ENCODE measurements at places on chromosomes 13 and 19.
A peak's percentile ranks its signal among the peaks of the same experiment; 100 is the strongest.

- DNase-seq, result no peak
Observed at GRCh38 chr19:36115453-36116343, at the start of gene TBCB. TSS of gene TBCB (plus strand) at chr19:36115468. CDS start at chr19:36115561, 93 bp downstream.

GRCh38 chr19:17266975-17267788, at the start of gene BABAM1:
TSS of gene BABAM1 (plus strand) at chr19:17267443. CDS start at chr19:17268807, 1,364 bp downstream.
- peak; percentile 98 for DNase-seq

DNA sequence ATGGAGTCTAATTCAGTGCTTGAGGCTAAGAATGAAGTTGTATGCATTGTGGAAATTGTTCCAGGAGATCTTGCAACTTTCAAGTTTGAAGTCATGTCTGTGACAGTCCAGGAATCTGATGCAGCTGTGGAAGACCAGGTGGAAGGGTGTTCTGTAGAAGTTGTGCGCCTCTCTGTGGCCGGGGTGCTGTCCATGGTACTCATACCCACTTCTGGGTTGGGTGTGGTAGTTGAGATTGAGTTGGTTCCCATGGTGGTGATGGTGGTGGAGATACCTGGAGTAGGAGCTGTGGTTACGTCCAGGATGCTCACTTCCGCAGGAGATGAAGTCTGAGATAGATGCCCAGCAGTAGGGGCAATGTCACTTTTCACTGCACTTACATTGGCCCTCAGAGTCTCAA, 44.3 kb downstream of the MUC16 start:
- no peak for DNase-seq

- no peak for DNase-seq
Observed at GRCh38 chr19:13082192-13083007, 20.3 kb downstream of the LYL1 start.

GRCh38 chr13:43573802-43574514, 212.8 kb downstream of the ENOX1 start:
- DNase-seq, result no peak

DNA sequence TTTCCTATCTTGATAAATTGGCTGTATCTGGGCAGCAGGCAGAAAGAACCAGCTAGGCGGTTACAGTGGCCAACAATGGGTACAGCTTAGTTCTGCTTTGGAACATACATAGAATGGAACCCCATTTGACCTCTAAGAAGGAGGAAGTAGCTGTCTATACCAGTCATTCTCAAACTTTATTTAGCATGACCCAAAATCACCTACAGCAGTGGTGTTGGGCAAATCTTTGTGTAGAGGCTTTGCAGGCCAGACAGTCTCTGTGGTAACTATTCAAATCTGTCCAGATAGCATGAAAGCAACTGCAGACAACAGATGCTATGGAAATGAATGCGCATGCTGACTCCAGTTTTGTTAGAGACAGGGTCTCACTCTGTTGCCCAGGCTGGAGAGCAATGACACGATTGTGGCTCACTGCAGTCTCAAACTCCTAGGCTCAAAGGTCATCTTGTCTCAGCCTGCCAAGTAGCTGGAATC, 12.0 kb upstream of the KCNC3 start:
- DNase-seq, result peak; percentile 71

DNA sequence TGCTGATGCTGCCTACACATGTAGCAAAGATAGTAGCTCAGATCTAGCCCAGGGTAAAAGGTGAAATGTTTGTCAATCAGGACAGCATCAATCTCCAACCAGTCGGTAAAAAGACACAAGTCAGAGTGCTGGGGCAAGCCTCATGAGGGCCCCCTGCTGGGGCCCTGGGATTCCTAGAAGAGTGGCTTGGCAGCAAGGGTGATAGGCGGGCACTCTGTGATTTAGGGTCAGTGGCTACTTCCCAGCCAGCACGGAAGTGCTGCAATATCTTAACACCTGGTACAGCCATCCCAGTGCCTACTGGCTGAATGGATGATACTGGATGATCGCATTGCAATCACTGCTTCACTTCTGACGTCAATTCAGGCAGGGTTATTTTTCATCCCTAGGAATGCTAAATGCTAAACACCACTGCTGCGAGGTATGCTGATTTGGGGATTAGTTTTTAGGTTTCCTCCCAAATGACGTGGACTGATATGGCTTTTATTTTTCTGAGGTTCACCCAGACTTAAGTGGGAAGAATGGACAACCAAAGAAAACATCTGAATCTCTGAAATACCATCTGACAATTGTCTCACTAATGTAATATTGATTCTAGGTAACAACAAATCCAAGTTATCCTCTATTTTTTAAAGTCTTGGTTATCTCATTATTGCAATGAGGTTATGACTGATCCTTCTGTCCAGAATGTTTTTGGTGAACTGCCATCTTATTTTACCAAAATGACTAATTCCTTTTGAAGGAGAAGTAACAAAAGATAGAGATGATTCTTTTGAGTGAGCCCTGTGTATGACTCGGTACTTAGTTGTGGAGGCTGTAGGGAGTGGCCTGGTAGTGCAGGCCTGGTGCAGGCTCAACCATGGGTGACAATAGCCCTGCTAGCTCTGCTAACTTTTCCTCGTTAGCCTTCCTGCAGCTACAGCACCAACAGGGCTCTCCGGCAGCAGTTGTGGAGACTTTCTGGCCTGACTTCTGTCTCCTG, 432.5 kb downstream of the FGF9 start:
- no peak for DNase-seq

DNA sequence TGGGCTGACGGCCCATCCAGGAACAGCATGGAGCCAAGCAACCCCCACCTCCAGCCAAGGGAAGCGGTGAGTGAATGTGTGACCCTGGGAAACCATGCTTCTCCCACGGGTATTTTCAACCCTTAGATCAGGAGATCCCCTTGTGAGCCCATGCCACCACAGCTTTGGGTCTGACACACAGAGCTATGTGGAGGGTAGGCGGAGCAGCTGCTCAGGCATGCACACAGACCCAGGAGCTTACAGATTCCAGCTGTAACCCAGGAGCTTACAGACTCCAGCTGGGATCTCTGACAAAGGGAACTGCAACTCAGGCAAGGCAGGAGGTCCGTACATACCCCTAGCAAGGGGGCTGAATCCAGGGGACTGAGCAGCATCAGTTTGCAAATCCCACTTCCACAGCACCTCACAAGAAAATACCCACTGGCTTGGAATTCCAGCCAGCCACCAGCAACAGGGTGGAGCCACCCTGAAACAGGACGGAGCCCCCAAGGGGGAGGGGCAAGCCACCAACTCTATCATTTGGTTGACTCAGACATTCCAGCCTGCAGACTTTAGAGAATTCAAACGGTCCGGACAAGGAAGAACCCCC, 40.8 kb upstream of the RFXAP start:
- no peak for DNase-seq

DNA sequence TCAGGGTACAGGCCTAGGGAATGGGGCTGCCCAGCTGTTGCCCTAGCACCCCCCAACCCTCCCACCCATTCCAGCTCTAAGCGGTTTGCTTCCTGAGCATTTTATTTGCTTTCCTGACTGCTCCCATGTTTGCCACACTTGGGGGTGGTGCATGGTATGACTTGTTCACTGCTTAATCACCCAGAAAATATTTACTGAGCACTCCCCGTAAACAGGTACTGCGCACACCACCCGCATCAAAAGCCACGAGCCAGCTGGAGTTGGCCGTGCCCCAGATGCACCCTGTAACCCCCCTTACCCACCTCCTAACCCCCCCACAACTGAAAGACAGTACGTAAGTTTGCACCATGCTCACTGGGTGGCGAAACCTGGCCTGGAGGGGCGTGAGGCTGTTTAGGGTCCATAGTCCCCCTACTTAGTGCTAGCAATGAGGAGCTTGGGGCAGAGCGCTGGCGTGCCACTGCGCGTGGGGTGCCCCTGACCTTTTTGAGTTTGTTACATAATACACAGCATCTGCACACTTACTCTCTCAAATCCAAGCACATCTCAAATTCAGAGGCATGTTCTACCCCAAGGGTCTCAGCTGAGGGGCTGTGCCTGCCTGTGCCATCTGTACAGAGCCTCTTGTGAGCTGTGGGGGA, 29.8 kb downstream of the DPF1 start:
- no peak for DNase-seq

GRCh38 chr13:74819549-74819948, 662.4 kb downstream of the TBC1D4 start:
- no peak for DNase-seq

DNA sequence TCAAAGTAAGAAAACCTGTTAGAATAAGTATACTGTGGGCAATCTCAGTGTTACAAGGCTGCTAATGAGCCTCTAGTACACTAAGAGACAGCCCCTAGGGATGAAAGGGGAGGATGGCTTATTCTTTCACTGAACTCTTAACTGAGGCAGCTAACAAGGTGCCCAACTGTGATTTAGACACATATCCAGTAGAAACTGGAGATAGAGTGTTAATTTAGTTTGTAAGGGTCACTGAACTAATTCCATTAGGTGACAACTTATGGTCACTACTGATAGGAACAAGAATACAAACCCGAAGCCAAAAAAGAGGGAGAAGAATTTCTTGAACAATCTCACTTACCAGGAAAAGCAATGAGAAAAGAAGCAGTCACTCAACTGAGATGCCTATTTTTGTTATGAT, 1010.6 kb downstream of the PCDH9 start:
- no peak for DNase-seq

DNA sequence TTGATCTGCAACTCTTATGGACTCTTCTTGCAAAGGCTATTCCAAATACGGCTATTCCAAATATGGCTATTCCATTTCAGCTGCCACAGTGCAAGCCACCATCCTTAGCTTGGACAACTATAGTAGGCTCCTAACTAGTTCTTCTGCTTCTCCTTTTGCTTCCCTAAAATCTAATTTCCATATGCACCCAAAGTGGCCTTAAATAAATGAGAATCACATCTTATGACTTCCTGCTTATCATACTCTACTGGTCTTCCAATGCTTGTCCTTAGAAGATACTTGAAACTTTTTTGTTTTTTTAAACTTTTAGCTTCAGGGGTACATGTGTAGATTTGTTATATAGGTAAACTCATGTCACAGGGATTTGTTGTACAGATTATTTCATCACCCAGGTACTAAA, 4.9 kb downstream of the UCHL3 start:
- no peak for DNase-seq

DNA sequence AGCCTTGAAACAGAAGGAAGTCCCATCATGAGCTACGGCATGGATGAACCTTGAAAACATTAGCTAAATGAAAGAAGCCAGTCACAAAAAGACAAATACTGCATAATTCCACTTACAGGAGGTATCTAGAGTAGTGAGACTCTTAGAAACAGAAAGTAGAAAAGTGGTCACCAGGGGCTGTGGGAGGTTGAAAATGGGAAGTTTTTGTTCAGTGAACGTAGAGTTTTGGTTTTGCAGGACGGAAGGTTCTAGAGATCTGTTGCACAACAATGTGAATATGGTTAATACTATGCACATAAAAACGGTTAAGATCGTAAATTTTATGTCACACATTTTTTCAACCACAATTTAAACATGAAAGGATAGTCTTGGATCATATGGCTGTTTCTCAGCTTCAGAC, 11.9 kb upstream of the SLC10A2 start:
- DNase-seq, result no peak

- no peak for DNase-seq
Observed at GRCh38 chr19:934865-935479, 9.1 kb downstream of the ARID3A start.

DNA sequence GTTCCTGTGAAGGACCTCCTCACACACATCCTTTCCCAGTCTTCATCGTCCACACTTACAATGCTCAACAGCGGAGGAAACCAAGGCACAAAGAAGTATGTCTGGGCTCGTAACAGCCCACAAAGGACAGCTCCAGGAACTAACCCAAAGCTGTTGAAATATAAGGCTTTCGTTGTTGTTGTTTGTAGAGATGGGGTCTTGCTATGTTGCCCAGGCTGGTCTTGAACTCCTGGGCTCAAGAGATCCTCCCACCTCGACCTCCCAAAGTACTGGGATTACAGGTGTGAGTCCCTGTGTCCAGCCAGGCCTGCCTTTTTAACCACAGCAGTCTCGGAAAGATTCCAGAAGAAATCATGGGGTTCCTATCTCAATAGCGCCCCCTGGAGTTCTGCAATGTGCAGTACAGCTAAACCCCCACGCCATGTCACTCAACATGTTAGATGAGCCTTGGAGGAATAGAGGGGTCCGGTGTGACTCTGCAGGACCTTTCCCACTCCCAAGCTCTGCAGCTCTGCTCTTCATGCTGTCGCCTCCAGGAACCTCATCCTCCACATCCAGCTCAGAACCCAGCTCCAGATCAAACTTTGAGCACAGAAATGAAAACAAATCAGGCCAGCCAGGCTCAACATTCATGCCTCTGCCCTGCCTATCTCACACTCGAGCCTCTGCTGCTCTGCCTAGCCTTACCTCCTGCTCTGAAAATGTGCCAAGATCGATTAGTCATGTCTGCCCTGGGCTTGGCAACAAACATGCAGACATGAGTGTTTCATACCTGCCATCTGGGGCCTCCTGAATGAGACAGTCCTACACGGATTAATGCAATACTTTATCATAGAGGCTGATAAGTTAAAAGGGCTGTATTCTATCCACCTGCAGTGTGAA, 7.5 kb downstream of the PLA2G4C start:
- no peak for DNase-seq

DNA sequence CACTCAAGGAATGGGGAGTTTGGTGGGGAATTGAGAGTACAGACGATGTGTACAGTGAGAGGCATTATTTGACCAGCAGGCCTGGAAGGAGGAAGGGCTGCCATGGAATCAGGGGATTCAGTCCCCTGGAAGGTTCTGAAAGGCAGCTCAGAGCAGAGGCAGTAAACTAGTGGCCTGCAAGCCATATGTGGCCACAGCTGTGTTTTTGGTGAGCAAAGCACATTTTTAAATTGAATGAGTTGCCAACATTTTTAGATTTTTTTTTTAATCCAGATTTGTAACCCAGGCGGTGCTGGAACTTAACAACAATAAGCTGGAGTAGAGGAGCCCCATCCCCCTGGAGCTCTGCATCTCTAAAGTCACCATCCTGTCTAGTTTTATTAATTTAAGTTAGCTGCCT, 95.3 kb upstream of the IPO5 start:
- no peak for DNase-seq

- no peak for DNase-seq
Observed at GRCh38 chr19:34135821-34136611, 36.3 kb upstream of the LSM14A start.

DNA sequence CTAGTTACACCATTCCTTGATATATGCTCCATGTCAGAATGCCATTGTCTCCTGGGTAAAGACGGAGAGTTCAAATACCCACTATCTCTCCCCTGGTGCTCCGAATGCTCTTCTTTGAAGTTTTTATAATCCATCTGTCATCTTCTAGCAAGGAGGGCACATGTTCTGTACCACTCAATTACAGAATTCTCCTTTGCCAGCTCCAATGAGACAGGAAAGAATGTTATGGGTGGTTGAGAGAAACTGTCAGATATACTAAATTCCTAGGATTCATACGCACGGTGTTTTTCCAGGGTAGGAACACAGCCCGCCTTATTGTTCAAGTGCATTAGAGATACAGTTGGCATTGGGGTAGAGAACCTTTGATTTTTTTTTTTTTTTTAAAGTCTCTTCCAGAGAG, 118.0 kb upstream of the ZNF536 start:
- no peak for DNase-seq

GRCh38 chr19:7953576-7953975, 10.1 kb upstream of the TIMM44 start:
- DNase-seq, result no peak

DNA sequence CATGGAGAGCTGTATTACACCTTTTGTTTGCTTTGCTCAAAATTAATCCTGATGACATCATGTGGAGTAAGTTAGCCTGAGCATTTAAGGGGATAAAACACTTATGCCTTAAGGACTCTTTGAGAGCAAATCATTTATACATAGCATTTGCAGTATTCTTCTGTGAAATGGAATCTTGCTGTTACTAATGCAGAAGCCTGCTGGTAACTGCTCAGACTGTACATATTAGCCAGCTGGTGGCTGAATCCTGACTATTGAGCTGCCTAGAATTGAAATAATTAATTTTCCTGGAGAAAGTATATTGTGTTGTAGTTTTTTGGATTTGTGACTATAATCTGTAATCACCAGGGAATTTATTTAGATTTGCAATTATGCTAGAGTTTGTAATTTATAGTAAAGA, 363.2 kb downstream of the GPC6 start:
- DNase-seq, result no peak

Measured in naive B cell (primary cell).